Thyroid gland (tissue), 4 donors: ENCODE measurements at places on chromosomes 2 and 18. TPM values are rescaled to one million over a fixed set of nuclear protein-coding genes. Genes with fewer than 3 reads are reported as not detected.

DNA sequence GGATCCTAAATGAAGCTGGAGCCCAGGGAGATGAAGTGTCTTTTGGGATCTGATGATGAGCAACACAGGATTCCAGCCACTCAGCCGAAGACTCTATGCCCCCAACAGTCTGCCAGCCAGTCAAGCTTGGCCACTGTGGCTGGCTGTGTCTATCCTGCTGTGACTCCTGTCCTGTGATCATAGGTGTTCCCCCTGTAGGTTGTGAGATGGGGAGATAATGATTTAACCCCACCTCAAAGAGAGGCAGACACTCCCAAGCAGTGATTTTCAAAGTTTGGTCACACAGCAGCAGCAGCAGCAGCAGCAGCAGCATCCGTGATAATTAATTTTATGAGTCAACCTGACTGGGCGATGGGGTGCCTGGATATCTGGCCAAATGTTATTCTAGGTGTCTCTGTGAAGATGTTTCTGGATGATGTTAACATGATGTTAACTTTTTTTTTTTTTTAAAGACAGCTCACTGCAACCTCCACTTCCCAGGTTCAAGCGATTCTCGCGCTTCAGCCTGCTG is 21.4 kb upstream of the RHOB start:
- DNase-seq: no peak

DNA sequence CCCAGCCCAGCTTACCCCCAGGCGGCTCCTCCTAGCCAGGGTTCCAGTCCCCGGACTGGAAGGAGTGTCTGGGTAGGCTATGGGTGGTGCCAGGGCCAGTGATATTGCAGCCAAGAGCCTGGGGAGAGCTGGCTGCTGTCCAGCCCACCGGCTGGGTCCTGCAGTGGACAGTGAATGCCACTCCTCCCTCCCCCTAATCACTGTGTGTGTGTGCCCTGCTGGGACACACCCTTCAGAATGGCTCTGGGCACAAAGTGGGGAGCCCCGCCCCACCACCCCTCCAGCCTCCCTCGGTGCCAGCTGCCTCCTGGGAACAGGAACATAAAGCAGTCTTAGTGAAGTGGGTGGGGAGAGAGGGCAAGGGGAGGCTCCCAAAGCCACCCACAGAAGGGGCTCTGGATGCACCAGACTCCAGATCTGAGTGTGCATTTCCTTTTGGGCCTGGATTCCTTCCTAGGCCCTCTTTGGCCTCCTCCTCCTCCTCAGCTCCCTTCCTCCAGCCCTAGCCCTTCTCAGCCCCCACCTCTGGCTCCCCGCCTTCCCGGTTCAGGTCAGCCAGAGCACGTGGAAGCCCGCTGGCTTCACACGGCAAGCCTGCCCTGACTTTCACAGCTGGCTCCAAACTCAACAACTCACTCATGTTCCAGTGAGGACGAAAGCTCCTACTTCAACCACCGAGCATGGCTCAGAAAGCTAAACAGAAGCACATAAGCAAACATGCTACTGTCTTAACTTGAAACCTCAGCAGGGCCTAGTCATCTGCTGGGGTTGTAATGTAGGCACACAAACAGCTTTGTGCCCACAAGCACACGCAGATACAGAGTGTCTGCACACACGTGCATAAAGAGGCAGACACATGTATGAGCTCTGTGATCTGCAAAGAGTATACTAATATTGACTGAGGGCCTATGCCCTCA is 209.2 kb upstream of the SMAD2 start:
- DNase-seq: peak; percentile 98

DNA sequence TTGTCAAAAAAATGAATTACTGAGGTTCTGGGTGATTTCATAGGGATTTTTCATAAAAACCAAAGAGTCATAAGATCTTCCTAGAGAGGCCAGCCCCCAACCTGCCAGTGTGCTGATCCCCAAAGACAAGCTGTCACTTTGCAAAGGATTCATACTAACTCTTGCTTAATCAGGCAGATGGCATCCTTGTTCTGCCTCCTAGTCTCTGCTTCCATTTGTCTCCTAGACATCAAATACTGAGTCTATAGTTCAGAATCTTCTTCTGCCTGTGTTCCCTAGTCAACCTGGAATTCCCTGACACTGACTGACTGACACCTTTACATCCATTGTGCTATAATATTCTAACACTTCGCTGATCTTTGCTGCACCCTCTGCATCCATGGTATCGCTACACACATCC is 84.9 kb downstream of the SLC8A1 start:
- DNase-seq: no peak

- no peak for DNase-seq
Observed at GRCh38 chr18:75257605-75258004, 47.0 kb downstream of the TSHZ1 start.

DNA sequence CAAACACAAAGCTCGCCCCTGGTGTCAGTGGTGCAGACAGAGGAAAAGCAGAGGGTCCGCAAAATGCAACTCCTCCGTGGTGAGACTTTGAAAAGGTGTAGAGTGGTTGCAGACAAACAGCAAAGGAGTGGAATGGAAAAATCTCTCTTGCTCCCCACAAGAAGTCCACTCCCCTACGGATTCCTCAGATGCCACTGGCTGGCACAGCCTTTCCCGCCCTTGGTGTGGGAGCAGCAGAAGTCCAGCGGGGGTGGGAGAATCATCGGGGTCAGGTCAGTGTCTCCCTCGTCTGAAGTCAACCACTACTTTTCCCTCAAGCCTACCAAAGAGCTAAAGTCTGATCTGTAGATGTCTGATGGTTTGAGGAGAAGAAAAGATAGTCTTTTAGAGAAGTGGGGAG is 22.3 kb upstream of the B3GNT7 start:
- no peak for DNase-seq

IL18RAP gene
- total RNA-seq: 3.1 TPM

DNA sequence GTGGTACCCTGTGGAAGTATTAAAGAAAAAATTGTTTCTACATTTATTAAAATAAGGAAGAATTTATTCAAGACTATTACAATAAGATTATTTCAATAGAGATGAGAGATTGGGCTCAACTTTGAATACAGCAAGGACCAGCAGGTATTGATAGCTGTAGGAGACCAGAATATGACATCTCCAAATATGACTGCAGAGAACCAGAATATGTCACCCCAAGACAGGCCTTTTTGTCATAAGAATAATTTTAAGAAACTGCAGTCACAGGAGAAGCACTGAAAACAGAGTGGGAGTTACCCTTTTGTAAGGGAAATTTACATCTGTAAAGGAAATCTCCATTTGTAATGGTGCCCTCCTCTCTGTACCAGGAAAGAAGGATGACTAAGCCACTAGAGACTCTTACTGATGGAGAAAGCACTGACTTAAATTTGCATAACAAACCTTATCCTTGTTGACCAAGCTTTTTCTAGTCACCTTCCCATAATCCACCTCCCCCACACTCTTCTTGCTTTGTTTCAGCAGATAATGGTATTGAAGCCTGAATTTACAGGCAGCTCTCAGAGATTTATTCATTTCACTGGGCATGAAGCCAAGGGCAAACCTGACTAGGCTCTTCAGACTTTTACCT is 145.1 kb upstream of the RMP24 start:
- no peak for DNase-seq

MC4R gene
- not detected for total RNA-seq

ZNF385B gene
- total RNA-seq: 1.3 TPM

GRCh38 chr18:49723648-49724180 is 89.6 kb downstream of the ACAA2 start:
- peak; percentile 54 for DNase-seq

MALL gene
- total RNA-seq: 13.3 TPM

GRCh38 chr2:152618193-152618564 is 99.1 kb downstream of the PRPF40A start:
- no peak for DNase-seq

DNA sequence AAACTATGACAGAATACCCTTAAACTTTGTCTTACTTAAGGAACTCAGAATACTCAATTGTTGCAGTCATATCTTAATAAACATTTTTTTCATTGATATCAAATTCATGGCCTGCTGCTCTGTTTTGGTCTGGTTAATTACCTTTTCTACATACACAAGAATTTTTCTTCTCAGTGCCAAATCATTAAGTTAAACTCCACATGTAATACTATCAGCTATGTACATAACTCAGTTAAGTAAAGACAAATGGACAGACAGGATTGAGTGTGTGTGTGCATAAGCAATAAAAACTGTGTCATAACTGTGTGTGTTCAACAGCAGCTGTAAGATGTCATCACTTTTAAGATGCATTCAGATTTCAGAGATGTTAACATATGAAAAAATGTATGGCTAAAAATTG is 34.4 kb downstream of the VRK2 start:
- no peak for DNase-seq

DNA sequence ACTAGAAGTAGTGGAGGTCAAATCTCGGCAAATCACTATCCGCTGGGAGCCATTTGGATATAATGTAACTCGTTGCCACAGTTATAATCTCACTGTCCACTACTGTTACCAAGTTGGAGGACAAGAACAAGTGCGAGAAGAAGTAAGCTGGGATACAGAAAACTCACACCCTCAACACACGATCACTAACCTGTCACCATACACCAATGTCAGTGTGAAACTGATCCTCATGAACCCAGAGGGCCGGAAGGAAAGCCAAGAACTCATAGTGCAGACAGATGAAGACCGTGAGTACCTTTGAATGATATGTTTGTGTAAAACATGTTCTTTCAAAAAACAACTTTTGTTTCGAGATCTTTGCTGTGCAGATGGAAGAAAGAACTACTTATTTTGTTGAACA is 502.6 kb downstream of the PTPRM start:
- DNase-seq: no peak

- DNase-seq: no peak
Observed at GRCh38 chr18:78740876-78741275, 238.7 kb upstream of the SALL3 start.

DNA sequence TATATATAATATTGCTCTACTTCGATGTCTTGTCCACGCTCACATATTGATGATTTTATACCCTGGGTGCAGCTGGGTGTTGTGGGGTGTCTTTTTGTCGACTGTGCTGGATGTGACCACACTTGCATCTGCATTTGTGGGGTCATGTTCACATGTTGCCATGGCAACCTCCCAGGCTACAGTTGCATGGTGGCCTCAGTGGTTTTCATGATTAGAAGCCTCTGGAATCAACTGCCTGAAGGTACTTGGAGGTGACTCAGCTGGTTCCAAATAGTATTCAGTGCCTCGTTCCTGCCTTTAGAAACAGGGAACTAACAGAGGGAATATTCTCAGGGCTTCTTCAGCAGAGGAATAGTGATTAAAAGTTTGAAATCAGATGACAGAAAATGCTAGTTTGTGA is 166.3 kb upstream of the NYAP2 start:
- no peak for DNase-seq

NT5DC4 gene
- total RNA-seq: not detected

SRD5A2 gene
- not detected for total RNA-seq

CCL20 gene
- total RNA-seq: not detected

DNA sequence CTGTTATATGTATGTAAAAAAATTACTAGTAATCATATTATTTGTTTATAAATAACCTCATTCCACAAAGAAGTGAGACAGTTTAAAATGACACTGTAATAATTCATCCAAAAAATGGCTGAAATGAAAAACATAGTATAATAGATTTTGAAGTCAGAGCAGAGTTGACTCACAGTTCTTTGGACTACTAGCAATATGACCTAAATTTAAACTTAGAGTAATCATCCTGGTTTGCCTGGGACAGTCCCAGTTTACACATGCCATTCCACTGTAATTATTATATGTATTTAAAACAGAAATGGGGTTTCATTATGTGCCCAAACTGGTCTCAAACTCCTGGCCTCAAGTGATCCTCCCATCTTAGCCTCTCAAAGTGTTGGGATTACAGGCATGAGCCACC is 48.3 kb downstream of the CCDC88A start:
- DNase-seq: no peak

DNA sequence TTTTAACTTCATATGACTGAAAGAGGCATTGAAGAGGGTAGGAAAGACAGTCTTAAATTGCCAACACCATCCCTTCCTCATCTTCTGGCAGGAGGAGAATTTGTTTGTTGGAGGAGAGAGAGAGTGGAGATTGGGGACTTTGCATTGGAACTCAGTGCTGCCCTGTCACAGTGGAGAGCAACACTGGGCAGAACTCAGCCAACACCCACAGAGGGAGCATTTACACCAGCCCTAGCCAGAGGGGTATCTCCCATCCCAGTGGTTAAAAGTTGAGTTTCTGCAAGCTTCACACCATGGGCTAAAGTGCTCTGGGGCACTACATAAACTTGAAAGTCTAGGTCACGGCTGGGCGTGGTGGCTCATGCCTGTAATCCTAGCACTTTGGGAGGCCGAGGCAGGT is 174.1 kb downstream of the ANKRD30B start:
- no peak for DNase-seq

DNA sequence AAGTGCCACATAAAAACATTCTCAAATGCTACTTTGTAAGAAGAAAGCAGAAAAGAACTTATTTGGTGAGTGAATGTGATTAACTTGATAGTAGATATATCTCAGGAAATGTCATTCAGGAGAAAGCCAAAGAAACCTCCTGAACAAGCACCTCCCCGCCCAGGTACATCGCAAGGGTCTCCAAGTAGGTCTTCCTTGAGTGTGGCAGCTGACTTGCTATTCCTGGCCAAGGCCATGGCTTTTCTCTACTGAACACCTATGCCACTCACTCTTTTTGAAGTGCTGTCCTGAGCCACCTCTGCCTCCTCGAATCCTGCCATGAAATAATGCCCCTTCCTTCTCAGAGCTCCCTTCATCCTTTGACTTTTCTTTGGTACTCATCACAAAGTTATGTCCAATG is 54.0 kb downstream of the NDUFA10 start:
- DNase-seq: no peak

DNA sequence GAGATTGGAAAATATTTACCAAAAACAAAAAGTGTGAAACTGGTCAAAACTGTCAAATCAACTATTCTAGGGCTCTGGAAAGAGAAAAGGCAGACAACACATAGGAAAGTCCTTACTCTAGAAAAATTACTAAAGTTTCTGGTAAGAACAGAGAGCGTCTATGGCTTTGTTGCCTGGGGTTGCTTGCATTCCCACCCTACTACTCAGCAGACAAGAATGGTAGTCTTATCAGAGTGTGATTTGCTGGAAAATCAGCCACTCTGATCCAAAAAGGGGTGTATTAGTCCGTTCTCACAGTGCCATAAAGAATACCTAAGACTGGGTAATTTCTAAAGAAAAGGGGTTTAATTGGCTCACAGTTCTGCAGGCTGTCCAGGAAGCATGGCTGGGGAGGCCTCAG is 50.3 kb upstream of the CDH20 start:
- DNase-seq: no peak

DNA sequence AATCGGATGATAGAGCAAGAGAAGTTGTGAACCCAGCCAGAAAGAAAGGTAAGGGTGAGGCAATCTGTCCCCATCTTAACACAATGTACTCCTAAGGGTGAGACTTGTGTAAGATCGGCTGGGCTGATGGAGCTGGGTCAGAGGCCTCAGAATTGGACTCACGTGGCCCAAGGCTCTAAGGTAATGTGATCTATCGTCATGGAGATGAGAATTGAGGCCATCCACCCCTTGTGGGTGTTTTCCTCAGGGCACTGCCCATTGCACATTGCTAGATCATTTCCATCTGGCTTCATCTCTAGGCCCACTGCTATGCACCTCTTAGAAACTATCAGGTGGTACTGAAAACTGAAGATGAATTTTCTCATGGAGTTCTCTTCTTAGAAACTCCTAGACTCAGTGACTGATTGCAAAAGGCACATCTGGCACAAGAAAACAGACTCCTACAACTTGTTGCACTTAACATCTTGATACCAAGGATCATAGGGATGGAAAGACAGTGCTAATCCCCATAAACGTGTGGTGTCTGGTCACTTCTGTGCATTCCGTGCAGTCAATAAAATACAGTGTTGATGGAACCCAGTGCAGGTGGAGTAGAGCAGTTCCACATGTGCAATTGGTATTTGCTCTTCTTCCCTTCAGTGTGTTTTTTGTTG is 228.9 kb upstream of the FOSL2 start:
- DNase-seq: no peak

- no peak for DNase-seq
Observed at GRCh38 chr2:187148059-187148714, 299.2 kb upstream of the ZSWIM2 start.
